ENCODE measurements at places on chromosomes 3 and 15.

GRCh38 chr3:194994551-194994981 lies 276.4 kb downstream of the XXYLT1 start:
- no peak for DNase-seq

DNA sequence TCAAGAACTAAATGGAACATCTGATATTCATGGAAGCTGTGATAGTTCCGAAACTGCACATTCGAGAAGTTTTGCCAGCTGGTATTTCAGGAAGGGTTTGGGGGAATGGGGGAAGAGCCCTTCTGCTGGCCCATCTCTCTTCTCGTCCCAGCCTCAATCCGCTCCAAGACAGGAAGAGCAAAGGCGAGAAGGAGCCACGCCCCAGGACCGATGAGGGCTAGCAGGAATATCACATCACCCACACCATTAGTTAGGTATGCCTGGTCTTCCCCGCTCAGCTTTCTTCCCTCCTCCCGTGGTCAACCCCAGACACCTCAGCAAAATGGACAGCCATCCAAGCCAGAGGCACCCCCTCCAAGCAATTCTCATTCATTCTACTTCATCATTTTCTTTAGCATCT lies 14.9 kb upstream of the PCSK6 start:
- no peak for DNase-seq

DNA sequence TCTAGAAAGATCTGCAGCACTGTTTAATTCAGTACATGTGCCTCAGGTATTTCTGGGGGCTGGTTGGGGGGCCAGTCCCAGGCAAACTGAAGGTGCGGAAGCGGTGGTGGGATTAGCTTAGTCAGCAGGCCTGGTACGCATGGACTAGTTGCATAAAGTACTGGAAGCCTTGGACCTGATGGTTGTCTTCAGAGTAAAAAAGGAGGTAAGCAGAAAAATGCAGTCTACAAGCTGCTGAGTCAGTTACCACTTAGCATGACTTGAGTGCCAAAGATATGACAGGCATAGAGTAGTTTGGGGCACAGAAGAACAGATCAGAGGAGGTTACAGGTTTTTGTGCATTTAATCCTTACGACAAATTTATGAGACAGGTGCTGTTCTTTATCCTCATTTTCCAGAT lies 19.9 kb upstream of the GOLGA8J start:
- no peak for DNase-seq

DNA sequence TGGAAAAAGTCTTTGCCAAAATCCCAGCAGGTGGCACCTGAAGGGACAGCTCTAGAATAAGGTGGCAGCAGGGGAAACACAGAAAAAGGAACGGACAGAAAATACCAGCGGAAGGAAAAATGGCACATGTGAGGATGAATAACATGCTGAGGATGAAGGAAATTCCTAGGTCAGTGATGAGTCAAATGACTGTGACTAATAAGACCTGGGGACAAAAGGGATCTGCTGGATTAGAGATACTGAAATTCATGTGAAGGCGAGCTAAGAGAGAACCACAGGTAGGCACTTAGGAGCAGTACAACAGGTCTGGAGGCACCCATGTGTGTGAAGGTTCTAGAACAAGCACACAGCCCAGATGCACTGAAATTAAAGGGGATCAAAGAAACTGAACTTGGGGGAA lies 482.5 kb downstream of the FOXP1 start:
- no peak for DNase-seq

DNA sequence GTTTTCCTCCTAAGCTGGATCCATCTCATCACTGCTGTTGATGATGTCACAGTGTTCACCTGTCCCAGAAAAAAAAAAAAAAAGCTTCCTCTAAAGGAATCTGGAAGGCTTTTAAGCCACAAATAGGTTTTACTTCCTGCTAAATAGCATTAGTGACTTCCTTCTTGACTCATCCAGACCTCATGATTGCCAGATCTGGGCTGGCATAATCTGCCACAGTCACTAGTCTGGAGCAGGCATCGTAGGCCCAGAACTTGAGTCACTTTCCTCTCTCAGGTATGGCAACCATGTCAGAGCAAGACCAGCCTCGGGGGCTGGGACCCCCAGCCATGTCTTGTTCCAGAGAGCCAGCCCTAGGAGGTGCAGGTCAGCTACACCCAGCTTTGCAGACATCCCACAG lies 266.5 kb upstream of the CADM2 start:
- DNase-seq, result no peak

DNA sequence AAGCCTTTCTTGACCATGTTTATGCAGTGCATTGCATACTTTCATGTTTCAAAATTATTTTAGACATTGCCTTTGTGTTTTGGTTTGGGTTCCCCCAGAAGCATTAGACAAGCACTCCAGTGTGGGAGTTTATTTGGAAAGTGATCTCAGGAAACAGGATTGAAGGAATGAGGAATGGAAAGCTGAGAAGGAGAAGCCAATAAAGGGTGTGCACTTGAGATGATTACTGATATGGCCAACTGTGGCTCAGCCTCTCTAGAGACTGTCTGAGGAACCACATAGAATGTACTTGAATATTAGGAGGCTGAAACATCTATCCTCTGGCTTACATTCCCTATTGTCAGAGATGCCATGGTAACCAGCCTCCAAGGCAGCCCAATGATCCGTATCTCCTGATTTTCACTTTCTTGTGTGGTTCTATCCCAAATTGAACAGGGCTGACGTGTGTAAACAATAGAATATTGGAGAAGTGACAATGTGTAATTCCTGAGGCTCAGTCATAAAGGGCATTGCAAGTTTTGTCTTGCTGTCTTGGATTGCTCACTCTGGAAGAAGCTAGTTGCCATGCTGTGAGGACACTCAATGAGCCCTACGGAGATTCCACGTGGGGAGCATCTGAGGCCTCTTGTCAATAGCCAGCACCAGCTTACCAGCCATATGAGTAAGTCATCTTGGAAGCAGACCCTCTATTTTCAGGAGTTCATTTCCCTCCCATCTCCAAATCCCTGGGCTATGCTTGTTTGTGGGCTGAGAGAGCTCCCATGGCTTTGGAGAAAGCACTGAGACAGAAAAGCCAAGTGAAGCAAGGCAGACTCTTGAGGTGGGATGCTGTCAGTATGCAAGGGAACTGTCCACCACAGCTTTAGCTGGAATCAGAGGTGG lies 84.7 kb downstream of the SCN11A start:
- DNase-seq, result no peak

- DNase-seq, result no peak
Measured at GRCh38 chr3:1506090-1506489, 413.3 kb downstream of the CNTN6 start.

DNA sequence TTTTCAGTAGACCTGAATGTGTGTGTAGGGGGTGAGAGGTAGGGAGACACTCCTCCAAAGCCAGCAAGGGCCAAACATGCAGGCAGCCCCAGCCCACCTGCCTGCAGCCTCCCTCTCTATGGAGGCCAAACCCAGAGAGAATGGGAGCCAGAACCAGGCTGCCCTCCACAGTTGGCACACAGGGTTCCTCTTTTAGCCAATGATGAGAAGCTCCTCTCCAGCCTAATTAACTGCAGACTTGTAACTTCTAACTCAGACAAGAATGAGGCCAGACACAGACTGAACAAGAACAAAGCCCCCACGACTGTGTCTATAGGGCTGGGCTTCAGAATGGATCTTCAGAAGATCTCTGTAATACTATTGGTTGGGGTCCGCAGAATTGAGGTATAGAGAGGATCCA lies 12.3 kb upstream of the TLE3 start:
- no peak for DNase-seq

- no peak for DNase-seq
Measured at GRCh38 chr3:52683611-52684010, 2.1 kb downstream of the PBRM1 start.

- DNase-seq, result no peak
Measured at GRCh38 chr15:62845241-62846126, 197.1 kb upstream of the TPM1 start.

GRCh38 chr15:86591994-86592735 lies 512.5 kb downstream of the AGBL1 start:
- DNase-seq, result no peak

DNA sequence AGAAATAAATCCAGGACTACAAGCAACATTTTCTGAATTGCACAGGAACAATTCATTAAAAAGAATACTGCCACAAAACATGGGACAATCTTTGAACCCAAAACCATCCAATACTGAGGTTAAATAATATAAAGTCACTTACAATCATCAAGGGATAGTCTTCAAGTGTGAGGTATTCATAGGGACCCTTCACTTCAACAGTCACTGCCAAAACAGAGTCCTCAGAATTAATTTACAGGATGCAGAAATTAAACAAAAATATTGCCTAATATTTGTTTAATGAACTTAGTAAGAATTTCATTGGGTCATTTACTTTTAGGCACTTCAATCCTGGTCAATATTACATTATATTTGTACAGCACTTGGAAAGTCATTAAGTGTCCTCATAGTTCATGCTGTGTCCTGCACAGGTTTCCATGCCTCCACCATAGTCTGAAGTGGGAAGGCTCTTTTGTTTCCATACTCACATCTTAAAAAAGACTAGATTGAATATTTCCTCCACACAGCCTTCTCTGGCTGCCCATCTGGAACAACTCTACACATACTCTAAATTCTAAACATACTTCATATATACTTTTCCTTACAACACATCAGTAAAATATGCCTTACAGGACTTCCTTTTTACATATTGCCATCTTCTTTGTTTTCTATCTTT lies 31.6 kb upstream of the VPS39 start:
- no peak for DNase-seq

DNA sequence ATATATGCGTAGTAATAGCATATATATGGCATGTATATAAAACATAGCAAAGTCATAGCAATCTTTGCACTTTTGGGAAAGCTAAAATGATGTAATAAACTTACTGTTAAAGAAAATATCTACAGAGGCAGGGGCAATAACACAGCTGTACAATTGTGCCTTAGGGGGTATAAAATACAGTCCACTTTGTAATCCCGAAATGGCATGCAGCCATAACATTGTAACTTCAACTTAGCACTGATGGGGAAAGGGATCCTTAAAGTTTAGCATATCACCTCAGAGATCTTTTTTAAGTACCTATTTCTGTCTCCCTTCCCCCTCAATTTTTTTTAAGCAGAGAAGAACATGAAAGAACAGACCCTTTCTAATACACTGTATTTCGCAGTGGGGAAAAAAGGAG lies 40.8 kb downstream of the PLD1 start:
- DNase-seq, result no peak

DNA sequence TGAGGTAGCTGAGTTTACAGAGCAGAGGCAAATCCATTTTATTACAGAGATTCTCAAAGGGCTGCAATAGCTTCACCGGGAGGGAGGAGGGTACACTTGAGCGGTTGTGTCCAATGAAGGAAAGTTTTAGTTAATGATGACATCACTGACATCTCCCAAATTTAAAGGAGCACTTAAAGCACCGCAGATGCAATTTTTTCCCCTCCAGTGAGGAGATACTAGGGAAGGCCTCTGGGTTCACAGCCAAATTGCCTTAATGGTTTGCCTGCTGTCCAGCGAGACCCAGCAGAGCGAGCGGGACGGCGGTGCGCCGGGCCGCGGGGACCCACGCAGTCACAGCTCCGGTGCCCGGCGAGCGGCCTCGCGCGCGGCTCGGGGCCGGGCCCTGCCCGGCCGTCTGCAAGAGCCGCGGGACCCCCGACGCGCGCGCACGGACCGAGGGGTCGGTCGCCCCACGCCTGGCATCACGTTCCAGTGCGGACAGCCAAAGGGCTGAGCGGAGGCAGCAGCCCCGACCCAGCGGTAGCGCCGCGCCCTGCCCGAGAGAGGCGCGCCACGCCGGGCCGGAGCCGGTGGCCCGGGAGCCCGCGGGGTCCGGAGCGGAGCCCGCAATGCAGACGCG lies 160.5 kb upstream of the CHRNA7 start:
- no peak for DNase-seq

GRCh38 chr15:78343276-78344060 lies 3.3 kb downstream of the CRABP1 start:
- no peak for DNase-seq

DNA sequence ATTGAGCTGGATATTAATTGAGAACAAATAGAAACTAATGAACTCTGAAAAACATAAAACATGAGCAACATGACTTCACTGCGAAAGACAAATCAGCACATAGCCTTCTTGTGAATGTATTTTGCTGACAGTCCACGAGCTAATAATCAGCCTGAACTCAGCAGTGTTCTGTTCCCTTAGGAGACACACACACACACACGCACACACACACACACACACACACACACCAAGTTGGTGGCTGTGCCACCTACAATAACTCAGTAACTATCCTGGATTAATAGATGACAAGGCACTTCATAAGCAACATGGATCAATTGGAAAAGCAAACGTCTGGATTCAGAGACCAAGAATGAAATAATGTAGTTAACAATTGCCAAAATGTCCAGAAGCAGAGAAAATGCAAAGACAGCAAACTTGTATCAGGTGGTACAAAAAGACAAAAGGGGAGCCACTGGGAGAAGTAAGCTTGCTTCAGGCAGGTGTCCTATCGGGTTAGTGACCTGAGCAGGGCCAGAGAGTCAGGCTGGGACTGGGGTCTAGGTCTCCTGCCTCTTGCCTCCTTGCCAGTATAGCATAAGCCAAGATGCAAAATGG lies 20.5 kb upstream of the UBE2Q2 start:
- DNase-seq, result no peak

DNA sequence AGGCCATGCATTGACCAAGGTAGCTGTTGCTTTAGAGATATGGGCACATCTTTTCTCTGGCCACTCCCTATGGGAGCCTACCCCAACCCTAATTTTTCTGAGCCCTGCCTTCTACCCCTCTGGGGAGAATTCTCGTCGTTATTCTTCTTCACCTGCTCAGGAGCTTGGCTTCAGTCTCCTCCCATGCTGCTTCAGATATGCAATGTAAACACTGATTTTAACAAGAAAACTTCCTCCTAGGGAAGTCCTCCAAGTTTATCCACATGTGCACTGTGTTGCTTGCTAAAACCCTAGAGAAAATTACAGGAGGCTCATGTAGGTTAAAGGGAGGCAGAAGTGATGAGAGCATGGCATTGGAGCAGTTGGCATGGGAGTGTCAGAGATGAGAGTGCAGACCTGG lies 445.2 kb upstream of the MDFIC2 start:
- DNase-seq, result no peak

DNA sequence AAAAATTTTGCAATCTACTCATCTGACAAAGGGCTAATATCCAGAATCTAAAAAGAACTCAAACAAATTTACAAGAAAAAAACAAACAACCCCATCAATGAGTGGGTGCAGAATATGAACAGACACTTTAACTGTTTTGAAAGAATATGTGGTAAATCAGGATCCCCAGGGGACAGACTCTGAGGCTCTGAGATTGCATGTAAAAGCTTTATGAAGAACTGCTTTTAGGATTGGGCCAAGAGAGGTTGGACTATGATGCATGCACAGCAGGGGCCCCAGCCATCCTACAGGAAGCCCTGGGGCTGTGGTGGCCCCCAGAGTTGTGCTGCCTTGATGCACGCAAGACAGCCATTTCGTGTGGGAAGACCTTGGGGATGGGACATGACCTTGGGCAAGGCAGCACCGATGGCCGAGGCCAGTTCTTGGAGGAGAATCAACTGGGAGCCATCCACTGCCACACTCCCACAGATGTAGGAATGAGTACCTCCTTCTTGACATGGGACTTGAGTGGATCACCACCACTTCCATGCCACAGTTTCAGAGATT lies 298.1 kb upstream of the THBS1 start:
- no peak for DNase-seq

- no peak for DNase-seq
Measured at GRCh38 chr3:139534455-139534812, 5.1 kb downstream of the RBP1 start.

Measured in progenitor cell of endocrine pancreas (in vitro differentiated cells).